ENCODE measurements at places on chromosomes 3 and 15. TPM values are rescaled to one million over a fixed set of nuclear protein-coding genes. Genes with fewer than 3 reads are reported as not detected.

DNA sequence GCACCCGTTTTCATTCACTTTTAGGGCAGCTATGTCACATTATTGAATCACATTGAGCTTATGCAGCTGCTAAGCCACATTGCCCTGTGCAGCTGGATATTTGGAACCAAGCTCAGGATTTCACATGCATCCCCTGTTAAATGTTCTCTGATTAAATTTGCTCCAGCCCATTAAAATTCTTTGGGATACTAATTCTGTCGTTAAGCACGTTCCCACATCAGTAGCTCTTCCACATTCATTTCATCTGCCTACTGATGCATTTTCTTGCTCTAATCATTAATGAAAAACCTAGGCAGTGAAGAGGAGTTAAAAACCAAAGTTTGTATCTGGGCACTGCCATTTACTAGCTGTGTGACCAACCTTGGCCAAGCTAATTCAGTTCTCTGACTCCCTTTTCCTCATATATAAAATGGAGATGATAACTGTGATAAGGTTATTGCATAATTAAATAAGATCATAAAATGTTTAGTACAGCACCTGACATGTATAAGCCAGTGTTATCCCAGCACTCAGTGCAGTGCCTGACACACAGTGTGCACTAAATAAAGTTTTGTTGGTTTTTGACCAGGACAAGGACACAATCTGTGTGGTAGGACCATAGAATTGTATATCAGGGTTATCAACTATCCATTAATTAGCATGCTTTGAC lies 222.2 kb upstream of the ATP11B start:
- DNase-seq = no peak

DNA sequence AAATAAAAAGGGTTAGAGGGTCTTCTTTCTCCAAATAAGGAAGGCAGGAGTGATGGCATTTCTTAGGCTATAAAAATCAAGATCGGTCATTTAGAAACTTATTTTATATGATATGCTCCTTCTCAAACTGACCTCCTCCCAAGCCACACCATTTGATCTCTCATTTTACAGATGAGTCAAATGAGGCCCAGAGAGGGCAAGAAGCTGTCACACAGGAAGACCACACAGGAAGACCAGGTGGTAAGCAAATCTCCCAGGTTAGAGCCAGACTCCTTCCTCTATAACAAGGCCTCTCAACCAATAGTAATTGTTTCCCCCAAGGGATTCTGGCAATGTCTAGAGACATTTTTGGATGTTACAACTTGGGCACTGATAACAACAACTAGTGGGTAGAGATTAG lies 13.8 kb downstream of the TLE3 start:
- DNase-seq = no peak

DNA sequence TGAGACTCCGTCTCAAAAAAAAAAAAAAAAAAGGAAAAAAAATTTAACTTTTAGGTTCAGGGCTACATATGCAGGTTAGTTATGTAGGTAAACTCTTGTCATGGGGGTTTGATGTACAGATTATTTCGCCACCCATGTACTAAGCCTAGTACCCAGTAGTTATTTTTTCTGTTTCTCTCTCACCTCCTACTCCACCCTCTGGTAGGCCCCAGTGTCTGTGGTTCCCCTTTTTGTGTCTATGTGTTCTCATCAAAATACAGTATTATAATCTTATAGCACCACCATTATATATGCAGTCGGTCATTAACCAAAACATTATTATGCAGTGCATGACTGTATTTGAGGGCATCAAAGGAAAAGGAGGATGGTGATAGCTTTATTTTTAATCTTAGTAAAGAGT lies 47.3 kb downstream of the CHP1 start:
- no peak for DNase-seq

SYNM gene
- 36.4 TPM for total RNA-seq

- DNase-seq = no peak
These were observed 507.2 kb downstream of the MAGI1 start for GRCh38 chr3:65531499-65531898.

Measured in mesenteric fat pad (tissue), 1 donor.